ENCODE measurements at places on chromosomes 6 and 20.

GRCh38 chr6:9116026-9116425 is 680.7 kb upstream of the SLC35B3 start:
- DNase-seq, result no peak

GRCh38 chr6:87308970-87309369 is 13.4 kb upstream of the SMIM8 start:
- DNase-seq, result no peak

GRCh38 chr6:167162591-167162990 is 4.8 kb upstream of the GPR31 start:
- no peak for DNase-seq

DNA sequence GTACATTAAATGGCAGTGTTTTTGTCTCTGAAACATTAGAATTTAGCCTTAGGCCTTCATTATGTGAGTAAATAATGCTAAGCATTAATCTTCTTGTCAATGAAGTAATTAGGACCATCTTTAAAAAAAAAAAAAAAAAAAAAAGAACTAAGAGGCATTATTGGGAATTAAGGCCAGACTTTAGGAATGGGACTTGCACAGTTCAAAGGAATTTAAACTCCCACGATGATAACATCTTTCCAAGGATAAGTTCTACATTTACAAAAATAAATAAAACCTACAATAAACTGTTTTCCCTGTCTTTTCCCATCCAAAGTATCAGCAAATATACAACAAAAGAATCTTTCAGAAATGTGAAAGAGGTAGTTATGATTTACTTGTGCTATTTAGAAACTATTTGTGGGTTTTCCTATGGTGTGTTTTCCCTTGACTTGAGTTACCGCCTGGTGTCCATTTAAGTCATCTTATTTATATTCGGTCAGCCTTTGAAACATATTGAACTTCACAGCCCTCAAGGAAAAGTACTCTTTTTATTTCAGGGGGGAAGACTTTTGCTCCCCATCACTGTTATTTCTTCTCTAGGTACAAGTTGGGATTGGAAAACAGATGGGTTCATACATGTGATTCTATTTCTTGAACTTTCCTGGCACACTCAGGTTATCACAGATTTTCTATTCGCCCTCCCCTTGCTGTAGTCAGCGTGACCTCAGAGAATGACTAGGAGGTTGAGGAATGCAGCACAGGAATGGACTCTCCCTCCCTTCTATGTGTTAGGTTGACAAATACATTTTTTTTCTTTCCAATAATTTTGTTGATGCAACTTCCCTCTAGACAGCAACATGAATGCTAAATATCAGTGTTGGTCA is 13.6 kb downstream of the STMND1 start:
- no peak for DNase-seq

- no peak for DNase-seq
Measured at GRCh38 chr6:56535626-56536025, 107.1 kb downstream of the DST start.

GRCh38 chr6:34284563-34285447 is 36.0 kb upstream of the SMIM29 start:
- no peak for DNase-seq

DNA sequence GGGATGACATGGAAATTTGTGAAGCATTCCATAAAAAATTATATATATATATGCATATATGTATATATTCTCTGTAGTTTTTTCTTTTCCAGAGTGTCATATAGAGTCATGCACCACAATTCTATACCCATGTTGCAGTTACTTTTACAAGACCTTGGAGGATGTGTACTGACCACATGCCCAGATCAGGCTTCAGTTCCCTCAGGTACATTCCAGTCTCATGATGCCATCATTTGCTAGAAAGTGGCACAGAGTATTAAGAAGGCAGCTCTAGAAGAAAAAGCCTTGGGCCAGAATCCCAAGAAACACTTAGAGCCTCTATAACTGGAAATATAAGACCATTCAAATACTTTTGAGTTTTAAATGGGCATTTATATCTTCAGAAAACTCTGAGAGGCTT is 685.5 kb upstream of the FLRT3 start:
- no peak for DNase-seq

DNA sequence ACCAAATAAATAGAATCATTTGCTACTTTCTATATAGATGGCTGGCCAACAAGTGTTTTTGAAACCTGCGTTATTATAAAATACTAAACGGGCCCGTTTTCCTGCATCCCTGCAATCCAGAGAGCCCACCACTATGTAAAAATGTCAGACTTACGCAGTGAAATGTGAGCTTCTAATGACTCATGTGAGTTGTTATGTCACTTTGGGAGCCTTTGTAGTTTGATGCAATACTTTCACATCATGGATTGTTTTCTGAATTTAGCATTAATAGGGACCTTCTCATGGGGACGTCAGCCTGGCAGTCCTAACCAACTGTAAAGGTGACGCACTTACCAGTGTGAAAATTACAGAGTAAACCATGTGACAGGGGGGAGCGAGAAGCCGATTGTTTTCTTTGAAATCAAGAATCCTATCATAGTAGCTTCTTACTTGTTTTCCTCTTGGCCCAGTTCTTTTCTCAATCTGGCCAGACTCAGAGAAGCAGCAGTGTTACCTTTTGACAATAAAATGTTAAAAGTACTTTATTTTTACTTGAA is 75.3 kb downstream of the SSR1 start:
- no peak for DNase-seq

DNA sequence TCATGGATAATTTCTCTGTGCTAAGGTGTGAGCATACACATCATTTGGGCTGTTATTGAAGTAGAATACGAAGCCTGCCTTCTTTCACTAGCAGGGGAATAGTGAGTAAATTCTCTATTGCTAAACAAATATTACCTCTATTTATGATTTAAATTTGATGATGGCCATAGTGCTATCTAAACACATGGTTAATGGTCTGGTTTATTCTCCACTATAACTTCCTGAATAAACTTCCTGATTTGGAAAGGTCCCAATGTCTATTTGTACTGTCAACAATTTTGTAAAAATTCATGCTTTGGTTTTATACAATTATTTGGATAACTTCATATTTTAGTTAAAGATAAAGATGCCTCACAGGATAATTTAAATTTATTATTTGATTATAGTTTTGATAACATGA is 400.8 kb downstream of the ARHGAP18 start:
- no peak for DNase-seq

Measured in NCI-H2081 treated with DMSO at 0.1 percent for 48 hours (cell line).